ENCODE measurements at places on chromosomes 7 and 10.
A peak's percentile ranks its signal among the peaks of the same experiment; 100 is the strongest.

- no peak for DNase-seq
Measured at GRCh38 chr10:78523453-78523852, 489.8 kb downstream of the RPS24 start.

GRCh38 chr7:88147949-88148348 is 71.9 kb downstream of the SRI start:
- no peak for DNase-seq

- DNase-seq: no peak
Measured at GRCh38 chr10:127740596-127740995, 3.6 kb downstream of the FOXI2 start.

- no peak for DNase-seq
Measured at GRCh38 chr7:110541962-110542361, 549.0 kb upstream of the LRRN3 start.

DNA sequence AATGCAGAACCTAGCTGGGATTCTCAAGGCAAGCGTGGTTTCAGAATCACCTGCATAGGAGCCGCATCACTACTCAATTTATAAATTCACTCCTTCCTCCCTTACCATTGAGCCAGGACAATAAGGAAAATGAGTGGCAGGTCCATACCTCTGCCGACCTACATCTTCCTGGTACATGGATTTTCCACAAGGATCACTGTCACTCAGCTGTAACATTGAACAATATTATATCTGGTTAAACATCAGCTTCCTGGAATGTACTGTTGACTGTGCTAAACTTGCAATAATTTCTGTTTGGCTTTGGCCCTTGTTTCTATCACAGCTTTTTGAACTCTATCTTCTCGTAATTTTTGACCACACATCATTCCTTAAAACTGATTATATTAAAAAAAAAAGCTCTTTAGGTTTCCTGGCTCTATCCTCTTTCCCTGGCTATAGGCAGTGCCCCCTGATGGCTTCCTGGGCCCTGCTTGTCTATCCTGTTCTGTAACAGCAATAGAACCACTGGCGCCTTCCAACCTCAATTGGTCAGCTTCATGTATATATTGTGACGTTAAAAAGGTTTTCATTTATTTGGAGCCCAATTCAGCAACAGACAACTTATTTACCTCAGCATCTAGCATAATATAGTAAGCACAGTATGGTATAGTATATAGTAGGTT is 59.2 kb downstream of the RNLS start:
- no peak for DNase-seq

- no peak for DNase-seq
Measured at GRCh38 chr7:35993676-35994606, 159.1 kb upstream of the EEPD1 start.

DNA sequence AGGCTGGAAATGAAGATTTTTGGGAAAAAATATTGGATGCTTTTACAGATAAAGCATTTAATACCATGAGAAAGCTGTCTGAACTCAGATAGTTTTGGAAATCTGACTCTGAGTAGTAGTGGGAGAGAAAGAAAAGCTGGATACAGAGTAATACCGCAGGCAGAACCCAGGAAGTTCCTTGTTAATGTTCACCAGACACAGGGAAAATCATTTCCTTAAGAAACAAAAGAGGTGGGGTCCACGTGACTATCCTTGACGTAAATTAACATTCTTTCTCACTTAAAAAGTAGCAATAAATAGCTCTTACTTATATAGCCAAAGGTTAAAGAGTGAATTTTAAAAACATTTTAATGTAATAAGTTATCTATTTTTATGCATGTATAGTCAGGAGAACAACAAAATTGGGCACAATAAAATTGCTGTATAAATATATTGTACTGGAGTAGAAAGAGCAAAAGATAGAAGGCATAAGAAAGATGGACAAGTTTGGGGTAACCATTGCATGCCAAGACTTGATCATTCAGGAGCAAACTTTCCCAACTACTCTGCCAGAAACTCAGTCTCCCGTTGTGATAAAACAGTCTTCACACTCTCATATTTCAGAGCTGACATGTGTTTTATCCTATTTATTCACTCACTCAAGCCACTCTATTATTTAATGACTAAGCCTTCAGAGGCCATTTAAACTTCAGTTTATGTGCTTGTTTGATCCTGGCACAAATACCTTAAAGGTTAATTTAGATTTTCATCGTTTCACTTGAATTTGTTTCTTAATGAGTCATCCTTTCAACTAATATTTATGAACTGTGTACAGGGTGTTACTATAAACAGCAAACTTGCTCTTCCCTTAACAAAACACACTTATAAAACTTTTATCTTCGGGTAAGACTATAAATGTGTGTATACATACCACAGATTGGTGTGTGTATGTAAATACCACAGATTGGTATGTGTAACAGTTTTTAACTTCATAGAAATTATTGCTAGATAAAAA is 143.1 kb downstream of the GNAI1 start:
- no peak for DNase-seq

DNA sequence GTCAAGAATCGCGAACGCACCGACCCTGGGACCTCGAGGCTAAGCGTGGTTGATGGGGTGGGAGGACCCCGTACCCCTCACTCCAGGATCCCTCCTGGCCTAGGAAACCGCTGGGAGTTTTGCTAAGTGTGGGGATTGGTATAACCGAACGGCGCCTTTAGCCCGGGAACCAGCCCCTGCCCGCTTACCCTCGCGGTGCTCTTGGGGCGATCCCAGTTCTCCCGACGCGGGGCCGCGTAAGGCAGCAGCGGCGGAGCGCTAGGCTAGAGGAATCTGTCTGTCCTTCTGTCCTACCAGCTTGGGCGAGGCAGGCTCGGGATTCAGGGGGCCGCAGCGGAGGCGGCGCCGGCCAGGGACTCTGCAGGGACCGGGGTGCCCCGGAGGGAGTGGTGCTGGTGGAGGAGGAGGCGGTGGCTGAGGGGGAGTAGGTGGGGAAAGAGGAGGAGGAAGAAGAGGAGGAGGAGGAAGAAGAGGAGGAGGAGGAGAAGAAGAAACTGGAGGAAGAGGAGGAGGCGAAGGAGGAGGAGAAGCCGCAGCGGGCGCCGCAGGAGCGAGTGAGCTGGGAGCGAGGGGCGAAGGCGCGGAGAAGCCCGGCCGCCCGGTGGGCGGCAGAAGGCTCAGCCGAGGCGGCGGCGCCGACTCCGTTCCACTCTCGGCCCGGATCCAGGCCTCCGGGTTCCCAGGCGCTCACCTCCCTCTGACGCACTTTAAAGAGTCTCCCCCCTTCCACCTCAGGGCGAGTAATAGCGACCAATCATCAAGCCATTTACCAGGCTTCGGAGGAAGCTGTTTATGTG is 439 bp upstream of the EMX2 start:
- DNase-seq: no peak

GRCh38 chr7:17772581-17773288 is 167.6 kb downstream of the SNX13 start:
- no peak for DNase-seq

DNA sequence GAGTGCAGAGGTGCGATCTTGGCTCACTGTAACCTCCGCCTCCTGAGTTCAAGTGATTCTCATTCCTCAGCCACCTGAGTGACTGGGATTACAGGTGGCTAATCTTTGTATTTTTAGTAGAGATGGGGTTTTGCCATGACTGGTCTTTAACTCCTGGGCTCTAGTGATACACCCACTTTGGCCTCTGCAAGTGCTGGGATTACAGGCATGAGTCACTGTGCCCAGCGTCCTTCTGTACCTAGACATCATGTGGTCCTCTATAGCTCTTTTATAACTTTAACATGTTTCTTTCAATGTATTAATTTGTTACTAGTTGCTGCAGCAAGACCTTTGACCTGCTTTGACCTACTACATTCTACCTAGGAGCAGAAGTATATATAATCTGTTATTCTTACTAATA is 38.7 kb upstream of the BICC1 start:
- DNase-seq: no peak

GRCh38 chr7:17144322-17144721 is 154.1 kb upstream of the AHR start:
- peak; percentile 55 for DNase-seq

- no peak for DNase-seq
Measured at GRCh38 chr10:97961945-97962344, 68.5 kb downstream of the CRTAC1 start.

DNA sequence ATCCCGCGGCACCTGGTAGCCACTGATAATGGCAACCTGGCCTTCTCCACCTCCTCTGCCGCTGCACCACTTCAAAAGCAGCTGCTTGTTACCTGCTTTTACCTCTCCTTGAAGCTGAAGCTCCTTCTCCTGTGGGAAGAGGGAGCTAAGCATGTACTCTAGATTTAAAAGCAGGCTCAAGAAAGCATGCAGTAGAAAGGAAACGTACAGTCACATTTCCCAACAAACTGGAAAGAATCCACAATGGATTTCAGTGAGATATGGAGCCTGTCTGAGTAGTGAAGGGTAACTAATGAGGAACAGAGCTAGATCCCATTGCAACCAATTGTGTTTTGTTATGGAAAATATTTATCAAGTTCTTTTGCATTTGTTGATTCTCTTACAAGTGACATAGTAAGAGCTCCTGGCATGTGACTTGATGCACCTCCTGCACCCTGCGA is 457.4 kb upstream of the GALNT17 start:
- no peak for DNase-seq

GRCh38 chr7:94396596-94396995 is 1.9 kb downstream of the COL1A2 start:
- no peak for DNase-seq

- DNase-seq: no peak
Measured at GRCh38 chr10:79402625-79402946, 42.8 kb downstream of the ZCCHC24 start.

- no peak for DNase-seq
Measured at GRCh38 chr7:32177232-32177631, 107.0 kb upstream of the PDE1C start.

DNA sequence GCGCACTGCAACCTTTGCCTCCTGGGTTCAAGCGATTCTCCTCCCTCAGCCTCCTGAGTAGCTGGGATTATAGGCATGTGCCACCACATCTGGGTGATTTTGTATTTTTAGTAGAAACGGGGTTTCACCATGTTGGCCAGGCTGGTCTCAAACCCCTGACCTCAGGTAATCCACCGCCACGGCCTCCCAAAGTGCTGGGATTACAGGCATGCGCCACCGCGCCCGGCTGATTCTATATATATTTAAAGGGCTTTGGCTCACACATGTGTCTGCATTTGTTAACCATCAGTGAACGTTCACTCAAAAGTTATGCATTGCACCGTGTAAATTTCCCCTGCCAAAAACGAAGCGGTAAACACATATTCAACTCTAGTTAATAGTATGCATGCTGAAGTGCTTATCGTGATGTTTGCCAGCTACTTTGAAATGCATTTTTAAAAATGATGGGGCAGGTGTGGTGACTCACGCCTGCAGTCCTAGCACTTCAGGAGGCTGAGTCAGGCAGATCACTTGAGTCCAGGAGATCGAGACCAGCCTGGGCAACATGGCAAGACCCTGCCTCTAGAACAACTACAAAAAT is 17.7 kb upstream of the WIPI2 start:
- DNase-seq: no peak

- no peak for DNase-seq
Measured at GRCh38 chr10:122507616-122508015, 46.3 kb downstream of the HTRA1 start.

DNA sequence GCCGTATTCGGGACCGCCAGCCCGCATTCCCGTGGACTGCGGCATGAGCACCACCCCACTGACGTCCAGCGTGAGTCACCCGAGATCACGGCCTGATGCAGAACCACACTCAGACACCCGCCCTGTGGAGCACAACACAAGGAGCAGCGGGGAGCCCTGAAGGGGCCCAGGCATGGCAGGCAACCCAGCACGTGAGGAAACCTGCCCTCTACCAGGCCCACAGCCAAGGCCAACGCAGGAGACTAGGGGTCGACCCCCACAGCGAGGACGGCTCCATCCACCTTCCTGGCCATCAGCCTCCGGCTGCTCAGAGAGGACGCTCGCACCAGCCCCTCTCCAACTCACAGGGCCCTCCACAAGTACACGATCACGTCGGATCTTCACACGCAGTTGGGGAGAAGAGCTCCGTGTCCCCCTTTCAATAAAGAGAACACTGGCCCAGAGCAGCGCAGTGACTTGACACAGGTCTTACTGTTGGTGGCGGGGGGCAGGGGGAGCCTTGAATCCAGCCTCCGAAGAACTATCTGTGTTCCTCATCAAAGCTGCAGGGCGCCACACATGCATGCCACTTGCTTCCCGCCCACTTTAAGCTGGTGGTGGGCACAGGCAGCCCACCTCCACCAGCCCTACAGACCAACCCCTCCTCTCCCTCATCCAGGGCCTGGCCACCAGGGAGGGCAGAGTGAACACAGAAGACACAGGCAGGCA is 22.0 kb downstream of the MAD1L1 start:
- DNase-seq: no peak

GRCh38 chr10:93874309-93875031 is 19.3 kb upstream of the SLC35G1 start:
- no peak for DNase-seq

DNA sequence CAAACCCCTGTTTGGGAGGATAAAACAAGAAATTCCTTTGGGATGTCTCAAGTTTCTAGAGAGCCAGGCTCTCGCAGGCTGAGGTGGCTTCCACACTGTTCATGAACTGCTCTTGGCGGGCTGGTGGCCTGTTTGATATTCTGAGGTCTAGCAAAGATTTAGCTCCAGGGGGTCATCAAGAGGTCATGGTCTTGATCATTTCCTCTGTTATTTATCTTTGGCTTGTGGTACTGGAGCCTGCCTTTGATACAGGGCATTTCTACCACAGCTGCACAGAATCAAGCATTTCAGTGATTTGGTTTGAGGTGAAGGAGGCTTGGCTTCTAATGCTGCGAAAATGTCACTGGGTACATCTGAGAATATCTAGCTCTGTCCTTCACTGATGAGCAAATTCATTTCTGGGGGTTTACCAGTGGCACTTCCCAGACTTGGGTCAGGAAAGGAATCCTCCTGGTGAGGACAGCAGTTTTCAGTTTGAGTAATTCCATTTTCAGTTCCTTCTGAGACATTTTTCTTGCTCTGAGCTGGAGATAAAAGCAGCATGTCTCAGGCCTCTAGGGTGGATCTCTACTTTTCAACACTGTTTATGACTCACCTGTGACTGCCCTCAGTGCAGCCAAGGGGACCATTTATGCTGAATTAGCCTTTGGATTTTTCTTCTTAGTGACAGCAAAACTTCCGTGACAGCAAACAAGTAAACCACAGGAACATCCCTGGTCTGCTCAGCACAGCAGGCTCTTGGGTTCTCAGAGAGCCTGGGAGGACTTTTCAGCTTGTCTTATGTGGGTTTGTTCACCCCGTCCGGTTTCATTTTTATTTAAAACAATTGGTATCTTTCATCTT is 312.0 kb downstream of the RNLS start:
- peak; percentile 25 for DNase-seq

DNA sequence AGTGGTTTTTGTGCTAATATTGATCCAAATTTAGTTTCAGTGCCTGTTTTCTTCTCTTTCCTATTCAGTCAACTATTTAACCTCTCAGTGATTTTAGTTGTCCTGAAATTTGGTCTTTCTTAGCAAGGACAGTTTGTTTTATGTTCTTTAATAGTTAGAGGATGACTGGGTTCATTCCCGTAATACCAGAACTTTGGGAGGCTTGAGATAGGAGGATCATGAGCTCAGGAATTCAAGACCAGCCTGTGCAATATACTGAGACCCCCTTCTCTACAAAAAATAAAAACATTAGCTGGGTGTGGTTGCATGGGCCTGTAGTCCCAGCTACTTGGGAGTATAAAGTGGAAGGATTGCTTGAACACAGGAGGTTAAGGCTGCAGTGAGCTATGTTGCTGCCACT is 148.3 kb downstream of the EXOC4 start:
- DNase-seq: no peak

- no peak for DNase-seq
Measured at GRCh38 chr7:102849079-102849478, 63.7 kb upstream of the LRRC17 start.

Measured in T-helper 22 cell (primary cell).